ENCODE measurements at places on chromosomes 5 and 9.

DNA sequence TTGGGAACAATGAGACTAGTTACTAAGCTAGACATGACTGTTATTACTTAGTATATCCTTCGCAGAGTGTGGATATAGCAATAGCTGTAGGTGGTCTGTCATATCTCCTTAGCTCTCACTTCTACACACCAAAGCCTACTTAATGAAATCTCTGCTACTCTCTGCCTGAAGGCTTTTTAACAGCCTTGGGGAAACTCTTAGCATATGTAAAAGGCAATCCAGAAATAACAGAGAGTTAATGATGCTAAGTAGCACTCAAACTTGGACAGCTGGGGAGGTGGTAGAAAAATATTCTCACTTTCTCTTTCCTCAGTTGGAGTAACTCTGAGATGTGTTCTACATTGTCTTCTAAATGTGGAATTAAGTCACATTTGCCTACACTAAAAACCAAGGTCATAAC is 30.2 kb upstream of the C6 start:
- DNase-seq = no peak

DNA sequence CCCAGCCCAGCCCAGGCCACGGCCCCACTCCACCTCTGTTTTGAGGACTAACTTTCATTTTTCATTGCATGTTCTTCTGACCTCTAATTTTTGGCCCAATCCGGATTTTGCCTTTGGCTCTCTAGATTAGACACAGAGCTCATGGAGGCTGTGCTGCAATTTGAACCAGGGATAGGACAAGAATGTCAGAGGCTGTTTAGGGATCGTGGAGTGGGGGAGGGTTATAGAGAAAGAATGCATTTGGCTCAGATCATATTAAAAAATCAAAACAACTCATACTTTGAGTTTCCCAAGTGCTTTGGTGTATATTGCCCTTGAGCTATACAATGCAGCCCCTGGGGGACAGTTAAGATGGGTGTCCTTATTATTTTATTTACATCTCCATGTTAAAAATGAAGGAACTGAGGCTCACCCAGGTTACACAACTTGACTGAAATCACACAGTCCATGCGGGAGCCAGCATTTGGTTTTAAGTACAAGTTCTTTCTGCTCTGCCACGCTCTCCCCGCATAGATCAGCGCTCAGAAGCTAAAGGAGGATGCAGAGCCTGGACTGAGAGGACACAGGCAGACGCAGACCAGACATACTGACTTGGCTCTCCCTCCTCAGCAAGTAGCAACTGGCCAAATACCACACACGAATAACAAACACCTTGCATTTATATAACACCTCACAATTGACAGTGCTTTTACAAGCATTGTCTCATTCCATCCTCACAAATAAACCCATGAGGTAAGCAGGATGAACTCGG is 126.4 kb upstream of the RAI14 start:
- DNase-seq = no peak

DNA sequence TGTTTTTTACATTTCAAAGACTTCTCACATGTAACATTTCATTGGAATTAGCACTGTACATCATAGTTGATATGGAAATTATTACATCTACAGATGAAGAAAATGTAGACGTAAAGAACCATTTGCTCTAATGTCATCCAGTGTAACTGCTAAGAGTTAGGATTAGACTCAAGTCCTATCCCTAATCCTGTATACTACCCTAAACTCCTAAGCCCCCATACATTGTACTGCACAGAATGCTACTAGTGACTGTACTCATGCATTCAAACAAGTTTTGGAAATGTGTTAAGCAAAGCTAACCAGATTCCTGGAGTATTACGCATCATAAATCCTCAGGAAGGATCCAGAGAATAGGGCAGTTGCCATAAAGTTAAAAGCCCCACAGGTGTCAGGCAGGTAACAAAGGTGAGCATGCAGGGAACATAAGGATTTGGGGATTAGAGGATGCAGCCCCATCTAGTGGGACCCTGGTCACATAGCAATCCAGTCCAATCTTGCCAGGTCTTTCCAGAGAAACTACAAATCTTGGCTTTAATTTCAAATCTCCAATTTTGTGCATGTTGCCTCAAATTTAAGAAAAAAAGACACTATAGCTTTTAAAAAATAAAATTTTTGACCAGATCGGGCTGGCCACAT is 32.0 kb downstream of the HAVCR1 start:
- DNase-seq = no peak

DNA sequence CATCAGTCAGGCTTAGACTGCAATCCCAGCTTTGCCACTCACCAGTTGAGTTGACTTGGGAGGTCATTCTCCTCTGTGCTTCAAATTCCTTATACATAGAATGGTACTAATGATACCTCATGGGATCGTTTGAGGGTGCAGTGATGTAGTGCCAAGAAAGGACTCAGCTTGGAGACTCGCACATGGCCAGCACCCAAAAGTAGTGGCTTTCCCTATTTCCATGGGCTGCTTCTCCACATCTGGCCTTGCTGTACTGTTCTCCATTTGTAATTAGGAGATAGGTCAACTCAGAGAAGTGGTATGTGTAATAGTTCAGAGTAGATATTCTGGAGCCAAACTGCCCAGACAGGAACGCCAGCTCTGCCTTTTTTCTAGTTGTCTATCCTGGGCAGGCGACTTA is 5.5 kb downstream of the CCL19 start:
- no peak for DNase-seq

- no peak for DNase-seq
Measured at GRCh38 chr5:56102889-56103288, 108.1 kb upstream of the IL6ST start.

DNA sequence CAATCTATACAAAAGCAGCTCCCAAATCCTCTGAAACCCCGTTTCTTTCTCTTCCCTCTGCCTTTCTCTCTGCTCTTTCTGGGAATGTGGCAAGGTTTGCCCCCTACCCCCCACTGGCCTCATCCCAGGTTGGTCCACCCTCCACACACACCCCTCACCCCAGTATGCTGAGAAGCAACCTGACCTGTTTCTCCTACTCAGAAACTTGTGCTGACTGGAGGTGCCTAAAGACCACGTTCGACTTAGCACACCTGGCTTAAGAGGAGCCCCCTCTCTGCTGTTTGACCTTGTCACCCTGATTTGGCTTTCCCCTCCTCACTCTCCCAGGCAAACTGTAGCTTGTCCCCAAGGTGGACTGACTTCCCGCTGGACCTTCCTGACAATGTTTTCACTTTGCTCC is 1.1 kb upstream of the SEPTIN8 start:
- no peak for DNase-seq

- no peak for DNase-seq
Measured at GRCh38 chr5:92147266-92147665, 764.1 kb upstream of the ARRDC3 start.

DNA sequence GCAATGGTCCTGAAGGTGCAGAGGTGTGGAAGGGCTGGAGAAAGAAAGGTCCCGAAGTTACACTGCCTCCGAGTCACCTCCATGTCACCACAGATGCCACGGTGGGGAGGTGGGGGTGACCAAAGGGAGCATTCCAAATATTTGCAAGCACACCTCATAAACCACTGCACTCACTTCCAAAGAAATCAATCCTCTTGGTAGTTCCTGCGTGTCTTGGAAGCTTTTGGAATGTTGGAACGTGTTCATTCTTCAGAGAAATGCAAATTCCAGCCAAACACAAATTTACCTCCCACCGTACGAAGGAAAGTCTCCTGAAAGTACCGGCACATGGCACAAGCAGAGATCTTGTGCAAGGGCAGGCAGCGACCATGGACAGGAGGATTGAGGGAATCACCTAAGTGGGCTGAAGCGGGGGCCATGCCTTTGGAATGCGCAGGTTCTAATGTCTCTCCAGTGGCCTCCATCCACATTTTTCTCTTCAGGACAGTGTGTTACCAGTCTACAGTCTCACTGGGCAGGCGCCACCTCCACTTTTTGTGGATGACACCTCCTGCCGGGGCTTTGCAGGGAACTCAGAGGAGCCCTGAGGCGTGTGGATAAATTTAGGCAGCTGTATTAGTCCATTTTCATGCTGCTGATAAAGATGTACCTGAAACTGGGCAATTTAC is 54.0 kb downstream of the NSUN2 start:
- no peak for DNase-seq

- DNase-seq = no peak
Measured at GRCh38 chr9:91193087-91193657, 168.5 kb downstream of the AUH start.

GRCh38 chr5:67253911-67254310 is 57.3 kb upstream of the CD180 start:
- DNase-seq = no peak

GRCh38 chr5:68242743-68243142 is 27.2 kb downstream of the PIK3R1 start:
- DNase-seq = no peak

- DNase-seq = no peak
Measured at GRCh38 chr5:66629446-66629845, 33.3 kb downstream of the MAST4 start.

GRCh38 chr9:108934323-108934893 is at the start of gene ABITRAM:
ABITRAM (plus strand) TSS chr9:108934400; CDS start chr9:108934487, 87 bp downstream.
- peak; percentile 43 for DNase-seq

- DNase-seq = no peak
Measured at GRCh38 chr5:174910245-174910737, 185.9 kb downstream of the MSX2 start.

- no peak for DNase-seq
Measured at GRCh38 chr5:82306151-82306550, 28.0 kb upstream of the RPS23 start.

GRCh38 chr9:101579711-101580545 is 14.8 kb downstream of the PPP3R2 start:
- DNase-seq = no peak

- DNase-seq = no peak
Measured at GRCh38 chr9:129841071-129841470, 5.8 kb downstream of the USP20 start.

DNA sequence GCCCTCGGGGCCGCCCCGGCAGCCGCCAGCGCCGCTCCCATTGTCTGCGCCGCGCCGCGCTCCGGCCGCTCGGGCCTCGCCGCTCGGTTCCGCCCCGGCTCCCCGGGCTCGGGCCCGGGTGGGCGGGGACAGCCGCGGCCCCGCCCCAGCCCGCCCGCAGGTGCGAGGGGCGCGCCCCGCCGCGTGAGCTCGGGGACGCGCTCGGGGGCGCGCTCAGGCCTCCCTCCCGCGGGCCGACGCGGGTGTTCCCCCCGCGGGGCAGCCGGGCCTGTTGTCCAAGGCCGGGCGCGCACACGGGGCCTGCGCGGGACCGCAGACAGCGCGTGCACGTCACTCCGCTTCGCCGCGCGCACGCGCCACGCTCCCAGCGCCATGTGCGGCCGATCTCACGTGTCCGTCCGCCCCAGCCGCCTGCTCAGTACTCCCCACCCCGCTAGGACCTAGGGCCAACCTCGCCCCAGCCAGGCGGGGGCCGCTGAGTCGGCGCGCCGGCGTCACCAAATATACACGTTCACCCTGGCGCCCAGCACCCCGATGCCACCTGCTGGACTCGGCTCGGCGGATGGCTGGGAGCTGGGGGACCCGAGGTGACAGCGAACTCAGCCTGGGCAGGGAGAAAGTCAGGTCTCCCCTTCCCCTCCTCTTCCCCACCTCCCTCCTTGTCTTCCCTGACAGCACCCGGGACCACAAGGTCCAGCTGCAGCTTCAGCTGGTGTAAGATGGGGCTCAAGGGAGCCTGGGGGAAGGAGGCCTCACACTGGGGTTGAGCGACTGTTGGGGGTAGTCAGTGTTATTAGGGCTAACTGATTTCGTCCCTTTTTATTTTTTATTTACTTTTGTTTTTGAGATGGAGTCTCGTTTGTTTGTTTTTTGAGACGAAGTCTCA is 14.3 kb downstream of the GBGT1 start:
- DNase-seq = peak; percentile 85

DNA sequence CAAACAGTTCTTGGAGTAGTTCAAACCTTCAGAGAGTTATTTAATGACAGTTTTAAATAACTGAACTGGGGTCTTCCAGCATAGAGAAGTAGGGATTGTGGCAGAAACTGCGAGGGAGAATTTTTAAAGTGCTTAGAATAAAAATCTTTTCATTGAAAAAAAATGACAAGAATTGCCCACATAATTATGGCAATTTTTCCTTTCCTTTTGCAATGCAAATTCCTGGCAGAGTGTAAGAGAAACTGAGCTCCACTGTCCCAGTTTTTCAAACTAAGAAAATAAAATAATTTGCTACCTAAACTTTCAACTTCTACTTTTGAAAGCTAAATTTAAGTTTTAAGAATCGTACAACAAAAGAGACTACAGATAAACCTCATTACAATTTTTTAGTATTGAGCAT is 2.3 kb upstream of the PTGER4 start:
- DNase-seq = no peak

Measured in NCI-H1048 (cell line).